ENCODE measurements at places on chromosomes 2 and 18. TPM values are rescaled to one million over a fixed set of nuclear protein-coding genes. Genes with fewer than 3 reads are reported as not detected.

LRP1B gene
- not detected for total RNA-seq

GRCh38 chr2:210616074-210616473 lies 59.7 kb downstream of the CPS1 start:
- DNase-seq: no peak

- DNase-seq: no peak
These were observed 104.1 kb upstream of the UBXN4 start for GRCh38 chr2:135637456-135638087.

DNA sequence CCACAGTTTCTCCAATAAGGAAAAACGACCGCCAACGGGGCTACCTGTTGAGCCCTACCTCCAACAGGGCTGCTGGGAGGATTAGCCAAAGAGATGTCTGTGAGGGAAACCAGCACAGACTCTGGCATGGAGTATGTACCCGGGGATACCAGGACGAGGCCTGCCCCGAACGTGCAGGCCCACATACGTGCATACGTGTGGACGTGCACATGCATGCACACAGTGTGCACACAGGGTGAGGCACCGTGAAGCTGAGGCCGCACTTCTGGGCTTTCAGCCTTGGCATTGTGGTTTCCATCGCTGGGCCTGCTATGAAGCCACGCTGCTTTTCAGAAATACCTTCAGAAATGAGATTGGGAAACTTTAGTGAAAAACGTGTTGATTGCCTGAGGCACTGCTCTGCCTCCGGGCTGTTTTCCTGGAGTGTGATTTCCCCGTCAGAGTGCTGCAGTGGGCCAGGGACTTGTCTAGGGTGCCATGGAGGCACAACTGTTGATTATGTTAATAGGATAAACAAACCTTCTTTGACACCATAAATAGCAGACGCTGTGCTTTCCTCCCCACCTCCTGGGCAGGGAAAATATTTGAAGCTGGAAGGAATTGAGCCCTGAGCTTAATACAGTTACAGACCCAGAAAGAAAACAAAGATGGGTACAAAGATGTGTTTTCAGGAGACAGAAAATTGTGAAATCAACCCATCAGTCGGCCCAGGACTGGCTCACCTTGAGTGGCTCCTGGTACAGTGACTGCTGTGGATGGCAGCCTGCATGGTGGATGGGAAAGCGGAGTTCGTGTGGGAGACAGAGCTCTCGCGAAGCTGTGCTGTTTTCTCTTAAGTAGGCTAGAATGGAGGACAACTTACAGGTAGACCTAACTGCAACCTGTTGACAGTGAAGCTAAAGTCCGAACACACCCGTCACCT lies 182.3 kb downstream of the FAM210A start:
- no peak for DNase-seq

DNA sequence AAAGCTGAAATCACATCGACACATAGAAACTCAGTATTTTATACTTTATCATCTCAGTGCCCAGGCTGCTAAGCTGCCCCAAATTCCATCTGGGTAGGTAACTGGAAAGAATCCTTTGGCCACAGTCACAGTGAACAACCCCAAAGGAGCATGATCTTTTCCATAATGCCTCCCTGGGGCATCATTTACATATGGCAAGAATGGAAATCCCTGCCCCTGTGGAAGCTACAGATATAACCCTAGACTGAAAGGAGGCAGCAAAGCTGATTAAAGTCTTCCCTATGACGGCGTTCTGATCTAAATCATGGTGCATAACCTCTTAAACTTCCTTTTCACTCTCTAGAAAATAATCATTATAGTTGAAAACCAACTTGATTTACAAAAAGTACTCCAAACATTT lies 41.5 kb downstream of the MAP3K19 start:
- no peak for DNase-seq

All from B cell (primary cell).